ENCODE measurements at places on chromosomes 3 and 15. TPM values are rescaled to one million over a fixed set of nuclear protein-coding genes. Genes with fewer than 3 reads are reported as not detected.

- no peak for DNase-seq
Measured at GRCh38 chr15:38565287-38565670, 665 bp upstream of the RASGRP1 start.

- DNase-seq, result no peak
Measured at GRCh38 chr3:167001374-167001773, 378.7 kb downstream of the ZBBX start.

TRIM42 gene
- total RNA-seq, result not detected

DNA sequence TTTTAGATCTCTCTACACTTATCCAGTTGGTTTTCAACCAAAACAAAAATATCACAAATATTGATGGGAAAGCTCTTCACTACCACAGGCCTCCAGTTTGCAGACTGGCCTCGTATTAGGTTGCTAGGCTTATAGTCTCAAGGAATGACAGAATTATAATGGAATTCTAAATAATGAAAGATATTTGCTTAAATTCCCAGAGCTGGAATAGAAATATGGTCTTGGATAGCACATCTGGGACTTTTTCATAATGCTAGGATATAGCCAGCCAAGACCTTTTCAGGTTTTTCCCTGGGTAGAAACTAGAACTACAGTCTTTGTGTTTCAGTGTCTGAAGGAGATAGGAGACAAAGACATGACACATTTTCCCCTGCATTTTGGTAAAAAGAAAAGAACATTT lies 121.9 kb upstream of the STAC start:
- no peak for DNase-seq

GRCh38 chr3:74693696-74694393 lies 79.4 kb upstream of the CNTN3 start:
- DNase-seq, result no peak
